ENCODE measurements at places on chromosomes 16 and 17. TPM values are rescaled to one million over a fixed set of nuclear protein-coding genes. Genes with fewer than 3 reads are reported as not detected.

DNA sequence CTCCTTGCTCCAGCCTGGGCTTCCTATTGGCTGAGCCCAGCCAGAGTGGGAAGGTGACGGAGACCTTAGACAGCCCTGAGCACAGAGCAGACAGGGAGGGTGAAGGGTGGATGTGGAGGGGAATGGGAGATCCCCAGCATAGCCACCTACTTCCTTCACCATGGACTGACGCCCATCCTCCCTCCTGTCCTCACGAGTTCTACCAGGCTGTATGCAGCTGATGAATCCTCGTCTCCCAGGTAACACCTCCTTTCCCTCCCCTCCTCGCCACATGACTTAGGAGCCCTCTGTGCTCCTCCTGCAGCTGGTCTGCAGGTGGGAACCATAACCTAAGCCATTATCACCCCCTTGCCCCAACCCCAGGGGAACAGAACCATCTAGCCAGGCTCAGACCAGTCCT is 9.0 kb upstream of the CRHR1 start:
- no peak for DNase-seq

DOC2A gene
- not detected for total RNA-seq

GCGR gene
- total RNA-seq, result not detected

TBC1D3 gene
- not detected for total RNA-seq

GRCh38 chr17:73510981-73511718 is 133.1 kb downstream of the SDK2 start:
- no peak for DNase-seq

DNA sequence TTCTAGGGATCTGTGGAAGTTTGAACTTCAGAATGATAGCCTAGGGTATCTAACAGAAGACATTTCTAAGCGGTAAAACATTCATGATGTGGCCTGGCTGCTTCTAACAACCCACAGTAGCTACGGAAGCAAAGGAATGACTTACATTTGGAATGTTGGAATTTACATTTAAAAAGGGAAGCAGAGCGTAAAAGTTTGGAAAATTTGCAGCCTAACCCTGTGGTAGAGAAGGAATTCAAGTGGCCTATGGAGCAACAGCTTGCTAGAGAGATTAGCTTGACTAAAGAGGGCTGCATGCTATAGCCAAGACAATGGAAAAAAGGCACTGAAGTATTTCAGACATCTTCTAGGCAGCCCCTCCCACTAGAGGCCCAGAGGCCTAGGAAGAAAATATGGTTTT is 50.1 kb downstream of the HNF1B start:
- no peak for DNase-seq

- DNase-seq, result peak; percentile 99
Measured at GRCh38 chr17:69761767-69762321, 313.2 kb upstream of the KCNJ16 start.

- peak; percentile 60 for DNase-seq
Measured at GRCh38 chr17:44522883-44523671, 19.9 kb upstream of the GPATCH8 start.

GRCh38 chr17:55601874-55602364 is 90.7 kb upstream of the SMIM36 start:
- DNase-seq, result no peak

KRTAP9-3 gene
- not detected for total RNA-seq

DNA sequence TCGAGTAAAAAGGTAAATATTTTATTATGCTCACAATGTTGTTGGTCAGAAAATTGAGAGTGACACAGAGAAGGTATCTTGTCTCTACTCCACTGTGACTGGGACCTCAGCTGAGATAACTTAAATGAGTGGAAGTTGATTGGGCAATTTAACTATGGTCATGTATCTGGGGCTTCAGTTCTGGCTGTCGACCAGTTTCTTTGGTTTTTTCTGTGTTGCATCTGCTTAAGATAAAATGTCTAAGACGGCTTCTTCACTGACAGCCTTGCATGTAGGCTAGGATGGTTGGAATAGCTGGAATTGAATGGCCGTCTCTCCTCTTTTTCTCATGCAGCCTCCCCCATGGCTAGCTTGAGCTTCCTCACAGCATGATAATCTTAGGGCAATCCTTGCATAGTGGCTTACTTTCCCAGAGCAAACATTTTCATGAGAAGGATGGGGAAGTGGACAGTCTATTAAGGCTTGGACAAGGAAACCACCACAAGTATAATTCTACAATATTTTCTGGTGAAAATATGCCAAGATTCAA is 433.7 kb downstream of the KIF2B start:
- DNase-seq, result no peak

DNA sequence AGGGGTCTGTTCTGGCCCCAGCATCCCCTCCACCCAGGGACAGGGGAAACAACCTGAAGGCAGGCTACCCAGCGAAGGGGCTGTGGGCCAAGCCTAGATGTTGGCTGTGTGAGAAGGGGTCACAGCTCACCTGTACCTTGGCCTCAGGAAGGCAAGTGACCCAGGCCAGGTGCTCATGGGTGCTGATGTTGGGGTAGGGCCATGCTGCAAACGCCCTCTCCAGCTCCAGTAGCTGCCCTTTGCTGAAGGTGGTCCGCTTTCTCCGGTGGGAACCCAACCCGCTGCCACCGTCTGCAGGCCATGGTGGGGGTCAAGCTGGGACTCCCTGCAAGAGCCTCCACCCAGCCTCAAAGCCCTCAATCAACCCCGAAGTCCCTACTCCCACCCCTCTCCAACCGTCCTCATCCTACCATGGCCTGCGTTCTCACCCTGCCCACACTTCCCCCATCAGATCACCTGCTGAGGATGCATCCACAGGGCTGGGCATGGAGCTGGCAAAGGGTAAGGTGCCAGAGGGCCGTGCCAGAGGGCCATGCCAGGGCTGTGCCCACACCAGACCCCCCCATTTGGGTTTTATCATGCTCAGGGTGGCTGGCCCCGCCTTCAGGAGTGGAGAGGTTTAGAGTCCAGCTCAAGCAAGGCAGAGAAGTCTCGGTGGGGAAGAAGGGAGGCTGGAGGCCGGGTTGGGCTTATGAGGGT is at the start of gene SEBOX:
Gene SEBOX, minus strand, starts transcription at position 535 of the 699 bp plus-strand sequence. Its CDS starts 48 bp downstream, at position 487.
- DNase-seq, result no peak

DNA sequence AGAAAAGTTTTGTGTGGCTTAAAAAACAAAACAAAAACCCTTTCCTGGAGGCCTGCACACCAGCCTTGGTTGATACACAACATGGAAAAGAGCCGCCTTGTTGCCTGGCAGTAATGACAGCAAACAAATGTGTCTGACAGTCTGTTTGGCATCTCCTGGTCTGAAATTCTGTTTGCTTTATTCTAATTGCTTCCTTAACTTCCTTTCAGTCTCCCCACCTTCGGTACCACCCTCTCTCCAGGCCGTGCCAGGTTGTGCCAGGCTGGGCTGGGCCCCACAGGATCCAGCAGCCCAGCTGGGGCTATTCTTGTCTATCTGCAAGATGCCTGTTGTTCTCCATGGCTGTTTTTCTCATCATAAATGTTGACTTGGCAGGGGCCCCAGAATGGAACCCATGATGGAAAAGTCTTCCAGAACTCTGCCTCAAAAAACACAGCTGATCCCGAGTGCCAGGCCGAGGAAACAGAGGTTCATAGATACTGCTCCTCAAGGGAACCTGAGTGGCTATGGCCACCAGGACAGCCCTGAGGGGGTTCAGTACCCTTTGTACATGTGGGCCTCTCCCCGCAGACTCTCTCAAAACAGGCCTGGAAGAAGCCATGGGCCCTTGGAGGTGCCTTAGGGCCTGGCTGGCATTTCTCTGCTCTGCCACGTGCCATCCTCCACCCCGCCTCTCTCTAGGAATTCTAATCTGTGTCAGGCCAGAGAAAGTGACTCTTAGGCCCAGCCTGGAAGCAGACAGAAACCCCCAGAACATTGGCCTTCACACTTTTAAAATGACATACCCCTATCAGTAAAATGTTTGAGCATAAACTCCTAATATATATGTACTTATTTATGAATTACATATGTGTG is 50.5 kb downstream of the YPEL2 start:
- DNase-seq, result no peak

DNA sequence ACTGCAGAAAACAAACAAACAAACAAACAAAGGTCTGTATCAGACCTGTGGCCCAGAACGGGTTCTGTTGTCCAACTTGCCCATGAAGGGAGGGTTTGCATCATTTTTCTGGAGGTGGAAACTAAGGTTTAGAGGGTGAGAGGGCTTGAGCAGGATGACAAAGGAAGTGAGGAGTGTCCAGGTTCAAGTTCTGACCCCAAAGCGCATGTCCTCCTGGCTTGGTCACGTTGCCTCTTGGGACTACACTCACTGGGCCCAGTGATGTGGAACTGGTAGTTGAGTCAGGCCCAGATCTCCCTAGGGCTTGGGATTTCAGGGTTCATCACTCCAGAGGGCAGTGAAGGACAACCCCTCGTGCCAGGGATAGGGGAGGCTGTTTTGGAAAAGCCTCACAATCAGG is 1.8 kb downstream of the SREBF1 start:
- no peak for DNase-seq

GRCh38 chr17:67018471-67019434 is 25.6 kb upstream of the CACNG1 start:
- no peak for DNase-seq

DNA sequence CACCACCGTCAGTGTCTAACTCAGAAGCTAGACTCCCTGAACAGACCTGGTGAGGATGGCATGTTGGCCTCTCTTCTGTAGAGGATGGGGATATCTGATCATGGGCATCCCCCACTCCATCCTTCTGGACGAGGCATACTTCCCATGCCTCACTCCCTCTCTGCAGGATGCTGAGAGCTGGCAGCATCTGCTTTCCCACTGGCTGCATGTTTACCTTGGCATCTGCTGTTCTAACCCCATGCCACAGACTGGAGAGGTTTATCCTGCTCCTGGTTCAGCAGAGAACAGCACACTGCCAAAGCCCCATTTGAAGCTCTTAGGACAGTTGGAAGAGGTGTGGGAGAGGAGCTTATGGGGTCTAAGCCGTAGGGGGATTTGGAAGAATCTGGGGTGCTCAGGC is 46.0 kb downstream of the YPEL2 start:
- DNase-seq, result no peak

DNA sequence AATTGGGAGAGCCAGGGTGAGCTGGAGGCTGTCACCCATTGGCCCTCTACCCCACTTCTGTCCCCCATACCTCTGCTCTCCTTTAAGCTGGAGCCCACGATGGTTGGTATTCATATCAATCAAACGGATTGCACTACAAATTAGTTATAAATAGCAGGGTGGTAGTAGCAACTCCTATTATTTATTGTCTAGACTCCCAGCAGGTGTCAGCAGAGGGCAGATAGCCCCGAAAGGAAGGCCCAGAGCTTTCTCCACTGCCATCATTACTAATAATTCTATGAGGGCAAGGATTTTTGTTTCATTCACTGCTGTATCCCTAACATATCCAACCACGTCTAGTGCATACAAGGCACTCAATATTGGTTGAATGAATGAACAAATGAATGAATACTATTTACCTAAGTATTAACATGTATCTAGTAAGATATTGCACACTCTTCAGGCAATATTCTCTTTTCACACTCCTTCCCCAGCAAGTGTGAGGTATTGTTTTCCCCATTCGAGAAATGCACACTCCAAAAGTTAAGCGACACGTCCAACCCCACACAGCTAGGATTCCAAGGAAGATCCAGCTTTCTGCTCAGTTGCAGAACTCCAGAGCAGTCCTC is 6.3 kb downstream of the C17orf50 start:
- no peak for DNase-seq

TMEM220 gene
- 1.4 TPM for total RNA-seq

MMD gene
- 46.9 TPM for total RNA-seq

- DNase-seq, result no peak
Measured at GRCh38 chr16:21324267-21324666, 46.2 kb upstream of the CRYM start.

DNA sequence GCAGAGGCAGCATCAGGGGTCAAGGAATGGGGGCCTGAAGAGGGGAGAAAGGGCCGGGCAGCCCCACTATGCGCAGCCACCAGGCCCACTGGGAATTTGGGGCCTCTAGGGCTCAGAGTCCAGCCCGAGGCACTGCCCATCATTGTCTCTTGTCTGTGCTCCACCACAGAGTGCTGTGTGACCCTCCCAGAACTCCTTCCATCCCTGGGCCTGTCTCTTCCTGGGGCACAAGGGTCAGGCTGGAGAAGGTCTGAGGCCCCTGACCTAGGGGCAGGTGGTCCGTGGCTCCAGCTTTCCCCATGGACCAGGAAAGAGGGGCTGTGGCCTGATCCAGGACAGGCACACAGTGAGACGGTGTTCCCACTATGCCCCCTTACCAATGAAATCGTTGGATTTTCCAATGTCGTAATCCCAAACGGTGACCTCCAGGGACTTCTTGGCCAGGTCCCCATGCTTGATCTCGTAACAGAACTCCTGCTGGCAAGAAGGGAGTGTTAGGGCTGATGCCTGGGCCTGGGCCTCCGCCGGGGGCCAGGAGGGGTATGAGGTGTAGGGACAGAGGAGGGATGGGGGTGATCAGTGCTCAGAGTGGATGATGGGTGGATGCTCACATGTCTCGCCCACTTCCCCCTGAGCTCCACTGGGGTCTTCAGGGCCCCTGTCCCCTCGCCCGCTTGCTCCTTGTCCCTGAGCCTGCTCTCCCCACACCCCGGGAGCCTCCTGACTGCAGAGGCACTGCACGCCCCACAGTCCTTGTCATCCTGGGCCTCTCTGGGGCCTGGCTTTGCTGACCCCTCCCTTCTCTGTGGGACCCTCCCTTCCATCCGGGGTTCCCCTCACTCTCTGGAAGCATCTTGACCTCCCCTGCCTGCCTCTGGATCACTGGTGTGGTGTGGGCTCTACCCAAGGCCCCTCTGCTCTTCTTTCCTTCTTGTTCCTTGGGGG is 10.7 kb downstream of the SCGB1C2 start:
- no peak for DNase-seq

Data from SJSA1 (cell line).